ENCODE measurements at places on chromosomes 5 and 9.

DNA sequence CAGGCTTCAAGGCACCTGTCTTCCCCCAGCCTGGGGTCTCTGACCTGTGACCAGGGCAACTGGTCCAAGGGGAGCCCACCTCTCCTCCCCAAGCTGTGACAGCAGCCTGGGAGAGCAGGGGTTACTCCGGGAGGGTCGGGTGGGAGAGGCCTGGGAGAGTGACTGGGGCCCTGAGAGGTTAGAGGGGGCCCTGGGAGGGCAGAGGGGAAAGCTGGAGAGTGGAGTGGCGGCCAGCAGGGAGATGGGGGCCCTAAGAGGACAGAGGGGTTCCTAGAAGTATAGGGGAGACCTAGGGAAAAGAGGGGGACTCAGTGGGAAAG lies 302 bp downstream of the LCN9 start:
- H3K4me1 ChIP-seq = no peaks in the 10 kb centered on the region
- no peak overlapping the region for H3K27ac ChIP-seq
- no peak for DNase-seq
- no peaks in the 10 kb centered on the region for H3K36me3 ChIP-seq
- H3K4me3 ChIP-seq = no peak overlapping the region

- DNase-seq = no peak
- no peak overlapping the region for H3K27ac ChIP-seq
- H3K4me3 ChIP-seq = no peak overlapping the region
- no peaks in the 10 kb centered on the region for H3K27me3 ChIP-seq
- H3K36me3 ChIP-seq = no peaks in the 10 kb centered on the region
These were observed 84.2 kb upstream of the ERCC6L2 start for GRCh38 chr9:95791286-95791685.

- no peaks in the 10 kb centered on the region for H3K36me3 ChIP-seq
- DNase-seq = no peak
- H3K27ac ChIP-seq = no peak overlapping the region
- H3K27me3 ChIP-seq = no peaks in the 10 kb centered on the region
- no peaks in the 10 kb centered on the region for H3K4me1 ChIP-seq
- no peak overlapping the region for H3K4me3 ChIP-seq
These were observed 551.6 kb downstream of the PRDM9 start for GRCh38 chr5:24059006-24059405.

GRCh38 chr5:134148316-134148715 lies 28.4 kb downstream of the SKP1 start:
- peaks cover 4% of the 10 kb centered on the region for H3K4me1 ChIP-seq
- no peak overlapping the region for H3K27ac ChIP-seq
- peaks cover 80% of the 10 kb centered on the region for H3K36me3 ChIP-seq
- H3K4me3 ChIP-seq = no peak overlapping the region
- H3K27me3 ChIP-seq = no peaks in the 10 kb centered on the region

DNA sequence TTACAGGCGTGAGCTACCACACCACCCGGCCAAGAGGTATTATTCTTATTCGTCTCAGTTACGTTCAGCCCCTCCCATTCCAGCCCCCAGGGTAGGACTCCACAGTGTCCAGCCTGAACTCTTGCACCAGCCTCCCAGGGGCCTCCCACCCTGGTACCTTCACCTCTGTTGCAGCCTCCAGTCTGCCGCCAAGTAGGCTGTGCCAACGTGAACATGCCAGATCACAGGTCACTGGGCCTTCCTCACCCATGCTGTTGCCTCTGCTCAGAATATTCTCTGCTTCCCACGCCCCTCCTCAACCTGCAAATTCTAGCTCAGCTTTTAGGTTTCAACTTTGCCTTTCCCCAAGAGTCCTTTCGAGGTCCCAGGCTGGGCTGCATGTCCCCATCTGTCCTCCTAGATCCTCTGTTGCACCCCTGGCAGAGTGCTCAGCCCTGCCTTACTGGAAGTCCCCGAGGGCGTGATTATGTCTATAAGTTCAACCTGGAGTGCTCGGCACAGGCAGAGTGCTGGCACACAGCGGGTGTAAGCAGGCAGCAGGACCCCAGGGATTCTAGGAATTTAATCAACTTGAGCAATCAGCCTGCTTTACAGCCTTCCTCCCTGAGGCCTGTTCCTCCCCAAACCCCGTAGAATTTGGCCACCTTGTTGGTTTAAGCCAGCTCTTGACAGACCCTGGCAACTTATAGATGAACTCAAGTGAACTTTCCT lies 13.1 kb upstream of the STXBP1 start:
- H3K27me3 ChIP-seq = no peaks in the 10 kb centered on the region
- no peaks in the 10 kb centered on the region for H3K4me1 ChIP-seq
- H3K27ac ChIP-seq = no peak overlapping the region
- no peak overlapping the region for H3K4me3 ChIP-seq
- no peaks in the 10 kb centered on the region for H3K36me3 ChIP-seq

DNA sequence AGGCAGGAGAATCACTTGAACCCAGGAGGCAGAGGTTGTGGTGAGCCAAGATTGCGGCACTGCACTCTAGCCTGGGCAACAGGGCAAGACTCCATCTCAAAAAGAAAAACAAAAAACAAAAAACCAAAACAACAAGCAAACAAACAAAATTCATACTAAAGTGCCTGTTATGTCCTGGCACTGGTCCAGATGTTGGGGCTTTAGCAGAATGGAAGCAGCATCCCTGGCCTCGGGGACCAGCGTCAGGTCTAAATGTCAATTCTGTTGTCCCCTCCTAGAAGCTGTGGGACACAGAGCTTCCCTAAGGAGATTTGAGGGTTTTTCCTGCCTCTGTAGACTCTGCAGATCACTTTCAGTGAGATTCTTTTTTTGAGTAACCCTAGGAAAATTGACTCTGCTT lies 26.2 kb downstream of the PPARGC1B start:
- DNase-seq = peak; percentile 32
- H3K4me3 ChIP-seq = no peak overlapping the region
- peaks cover 17% of the 10 kb centered on the region for H3K4me1 ChIP-seq
- H3K27ac ChIP-seq = peak overlapping the region; percentile 26

DNA sequence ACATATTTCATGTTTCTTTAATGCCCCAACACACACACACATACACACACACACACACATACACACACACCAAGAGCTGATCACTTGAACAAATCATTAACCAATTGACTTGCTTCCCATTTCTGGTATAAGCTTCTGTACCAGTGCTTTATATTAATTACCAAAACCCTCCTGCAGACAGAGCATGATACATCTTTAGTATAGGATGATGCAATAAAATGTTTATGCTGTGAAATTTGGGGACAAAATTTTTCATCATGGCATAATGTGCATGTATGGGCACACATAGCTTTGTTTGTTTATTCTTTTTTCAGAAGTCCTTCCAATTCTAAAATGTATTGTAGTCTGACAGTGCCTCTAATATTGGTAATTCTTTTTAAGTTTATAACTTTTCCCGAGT lies 34.5 kb downstream of the SLC1A3 start:
- H3K4me3 ChIP-seq = no peak overlapping the region
- H3K36me3 ChIP-seq = no peaks in the 10 kb centered on the region
- no peak overlapping the region for H3K27ac ChIP-seq
- no peaks in the 10 kb centered on the region for H3K27me3 ChIP-seq

DNA sequence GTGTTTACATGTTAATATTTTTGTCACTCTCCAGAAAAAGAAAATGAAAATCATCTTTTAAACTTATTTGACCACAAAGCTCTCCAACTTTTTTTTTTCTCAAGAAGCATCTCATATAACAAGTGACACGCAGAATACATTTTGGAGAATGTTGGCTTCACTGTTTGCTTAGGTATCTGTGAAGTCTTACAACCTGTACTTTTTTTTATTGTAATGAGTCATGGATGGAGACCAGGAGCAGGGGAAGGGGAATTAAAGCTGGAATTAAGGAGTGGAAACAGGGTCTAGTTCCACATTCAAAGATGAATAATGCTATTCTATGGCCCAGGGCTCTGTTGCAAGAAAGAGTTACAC lies 211.9 kb downstream of the MAN2A1 start:
- peaks cover 4% of the 10 kb centered on the region for H3K27me3 ChIP-seq
- H3K27ac ChIP-seq = no peak overlapping the region
- H3K4me3 ChIP-seq = no peak overlapping the region
- DNase-seq = no peak

DNA sequence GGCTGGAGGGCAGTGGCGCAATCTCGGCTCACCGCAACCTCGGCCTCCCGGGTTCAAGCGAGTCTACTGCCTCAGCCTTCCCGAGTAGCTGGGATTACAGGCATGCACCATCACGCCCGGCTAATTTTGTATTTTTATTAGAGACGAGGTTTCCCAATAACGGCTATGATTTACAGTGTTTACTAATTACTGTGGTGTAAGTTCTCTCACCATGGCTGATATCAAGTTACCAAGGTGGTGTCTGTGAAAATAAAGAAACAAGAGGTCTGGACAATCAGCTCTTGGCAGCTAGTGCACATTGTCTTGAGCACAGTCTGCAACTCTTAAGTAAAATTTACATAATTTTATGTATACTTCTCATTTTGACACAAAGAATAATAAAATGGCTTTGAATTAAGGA lies 385.5 kb upstream of the COX7C start:
- H3K4me3 ChIP-seq = no peak overlapping the region
- no peaks in the 10 kb centered on the region for H3K36me3 ChIP-seq
- H3K4me1 ChIP-seq = no peaks in the 10 kb centered on the region
- peaks cover 28% of the 10 kb centered on the region for H3K27me3 ChIP-seq
- no peak overlapping the region for H3K27ac ChIP-seq

GRCh38 chr5:98108497-98108896 lies 665.0 kb upstream of the RGMB start:
- H3K27me3 ChIP-seq = no peaks in the 10 kb centered on the region
- 0 out of 2 replicates have a peak, but pooled peaks cover 3% of the 10 kb centered on the region for H3K36me3 ChIP-seq
- peaks cover 43% of the 10 kb centered on the region for H3K4me1 ChIP-seq
- DNase-seq = no peak
- H3K4me3 ChIP-seq = no peak overlapping the region

Measured in RWPE2 (cell line).